ENCODE measurements at places on chromosomes 4 and X.

DNA sequence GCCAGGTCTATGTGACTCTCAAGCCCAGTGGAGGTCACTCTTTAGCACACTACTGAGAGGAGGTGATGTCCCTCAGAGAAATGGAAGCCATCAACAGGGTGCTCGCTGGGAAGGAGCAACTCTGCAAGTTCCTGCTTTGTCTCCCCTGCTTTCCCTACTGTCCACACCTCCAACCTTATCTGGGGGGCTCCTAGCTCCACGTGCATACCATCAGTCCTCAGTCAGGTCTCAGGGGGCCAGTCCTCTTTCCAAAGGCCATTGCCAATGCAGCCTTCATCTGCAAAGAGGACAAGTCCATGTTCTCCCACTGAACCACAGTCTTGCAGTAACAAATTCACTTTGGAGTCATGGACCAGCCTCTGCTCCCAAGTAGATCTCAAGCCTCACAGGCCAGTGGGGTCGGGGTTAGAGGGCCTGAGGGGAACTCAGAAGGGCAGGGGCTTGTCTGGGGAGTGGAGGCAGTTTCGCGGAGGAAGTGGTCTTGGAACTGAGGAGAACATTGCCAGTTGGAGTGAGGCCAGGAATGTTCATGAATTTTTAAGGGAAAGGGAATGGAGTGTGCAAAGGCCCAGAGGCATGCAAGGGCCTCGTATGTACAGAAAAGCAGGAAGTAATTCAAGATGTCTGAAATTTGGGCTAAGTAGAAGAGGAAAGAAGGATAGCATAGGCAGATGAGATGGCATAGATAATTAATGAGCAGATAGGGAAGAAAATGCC is 8.9 kb downstream of the RTL5 start:
- DNase-seq: no peak

DNA sequence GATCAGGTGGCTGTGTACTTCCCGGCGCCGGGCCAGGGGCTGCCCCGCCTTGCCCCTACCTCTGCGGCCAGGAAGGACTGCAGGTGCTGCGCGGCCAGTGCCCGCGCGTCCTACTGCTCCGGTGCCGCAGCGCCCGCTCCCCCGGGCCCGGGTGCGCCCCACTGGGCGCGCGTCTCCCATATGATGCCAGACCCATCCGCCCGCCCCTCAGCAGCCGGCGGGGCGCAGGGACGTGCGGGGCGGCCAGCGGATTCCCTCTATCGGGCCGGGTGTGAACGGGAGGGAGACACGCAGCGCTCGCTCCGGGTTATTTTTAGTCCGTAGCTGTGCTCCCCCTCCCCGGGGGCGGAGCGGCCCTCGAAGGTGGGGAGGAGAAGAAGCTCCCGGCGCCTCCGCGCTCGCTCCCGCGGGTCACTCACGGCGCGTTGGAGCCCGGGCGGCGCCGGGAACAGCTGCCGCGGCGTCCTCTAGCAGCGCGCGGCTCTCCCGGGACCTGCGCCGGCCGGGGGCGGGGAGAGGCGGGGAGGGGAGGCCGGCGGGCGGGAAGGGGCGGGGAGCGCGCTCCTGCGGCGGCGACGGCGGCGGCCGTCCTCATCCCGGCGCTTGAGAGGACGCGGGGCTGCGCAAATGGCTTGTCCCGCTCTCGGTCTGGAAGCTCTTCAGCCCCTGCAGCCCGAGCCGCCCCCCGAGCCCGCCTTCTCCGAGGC is 103.6 kb downstream of the UCHL1 start:
- DNase-seq: no peak

GRCh38 chr4:80694171-80694570 is 336.3 kb upstream of the BMP3 start:
- DNase-seq: no peak

GRCh38 chrX:63754136-63754859 is 30.7 kb downstream of the ARHGEF9 start:
- peak; percentile 54 for DNase-seq

GRCh38 chr4:172716291-172716690 is 452.3 kb upstream of the GALNT7 start:
- DNase-seq: no peak

GRCh38 chr4:173539986-173540385 is 10.0 kb upstream of the HAND2 start:
- no peak for DNase-seq

DNA sequence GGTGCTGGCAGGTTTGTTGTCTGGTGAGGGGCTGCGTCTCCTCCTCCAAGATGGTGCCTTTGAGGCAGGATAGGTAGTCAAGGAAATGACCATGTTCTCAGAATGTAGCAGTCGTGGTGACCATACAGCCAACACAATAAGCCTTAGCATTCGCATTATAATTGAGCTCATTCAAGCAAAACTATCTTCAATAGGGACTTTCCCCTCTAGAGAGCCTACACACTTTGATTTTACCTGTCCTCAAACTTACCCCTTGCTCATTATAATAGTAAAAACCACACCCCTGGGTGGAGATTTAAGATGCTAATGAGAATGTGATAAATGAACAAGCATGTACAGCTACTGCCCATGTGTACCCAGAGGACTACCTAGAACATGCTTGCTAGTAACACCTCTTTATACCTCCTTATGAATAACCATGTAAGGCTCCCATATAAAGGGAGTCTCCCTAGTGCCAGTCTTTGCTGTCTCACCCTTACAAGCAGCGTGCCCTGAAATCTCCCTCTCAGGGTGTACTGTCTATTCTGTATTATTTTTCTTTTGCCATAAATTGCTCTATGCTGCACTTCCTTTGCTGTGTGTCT is 48.2 kb downstream of the FGFBP1 start:
- DNase-seq: no peak

DNA sequence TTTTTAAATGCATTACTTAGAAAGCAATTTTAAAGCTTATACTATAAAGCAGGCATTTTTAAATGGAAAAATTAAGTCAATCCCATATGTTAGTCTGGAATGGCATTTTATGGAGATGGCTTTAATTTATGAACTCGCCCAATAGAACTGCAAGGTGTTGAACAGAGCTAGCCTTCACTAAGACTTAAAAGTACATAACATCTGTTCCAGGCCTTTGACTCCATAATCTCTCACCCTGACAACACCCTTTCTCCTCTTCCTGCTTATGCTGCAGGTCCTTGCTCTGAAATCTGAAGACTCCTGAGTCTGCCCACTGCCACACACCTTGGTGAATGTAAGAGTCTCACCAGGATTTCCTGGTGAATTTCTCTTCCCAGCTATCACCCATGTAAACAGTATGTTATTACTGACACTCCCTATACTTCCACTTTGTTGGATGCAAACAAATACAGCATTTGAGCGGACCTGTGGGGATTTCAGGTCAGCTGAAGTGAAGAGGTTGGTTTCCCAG is 17.7 kb upstream of the SLC39A8 start:
- DNase-seq: no peak

GRCh38 chr4:52989865-52990264 is 127.7 kb downstream of the RASL11B start:
- DNase-seq: no peak

- DNase-seq: no peak
These were observed 24.0 kb downstream of the ARSJ start for GRCh38 chr4:113955411-113955810.

DNA sequence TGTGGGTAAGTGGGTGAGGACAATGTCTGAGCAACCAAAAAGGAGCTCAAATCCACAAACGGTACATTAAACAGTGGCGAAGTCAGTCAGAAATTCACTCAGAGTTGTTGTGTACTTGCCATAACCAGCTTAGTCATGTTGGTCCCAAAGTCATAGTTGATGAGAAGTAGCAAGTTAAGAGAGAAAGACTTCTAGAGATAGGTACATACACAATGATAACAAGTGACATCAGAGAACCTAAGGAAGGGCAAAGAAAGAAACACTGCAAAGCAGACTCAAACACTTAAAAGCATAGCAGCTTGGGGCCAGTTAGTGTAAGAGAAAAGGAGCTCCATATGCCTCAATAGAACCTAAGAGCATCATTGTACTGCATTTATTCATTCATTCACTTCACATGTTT is 30.2 kb downstream of the DYNLT3 start:
- no peak for DNase-seq

DNA sequence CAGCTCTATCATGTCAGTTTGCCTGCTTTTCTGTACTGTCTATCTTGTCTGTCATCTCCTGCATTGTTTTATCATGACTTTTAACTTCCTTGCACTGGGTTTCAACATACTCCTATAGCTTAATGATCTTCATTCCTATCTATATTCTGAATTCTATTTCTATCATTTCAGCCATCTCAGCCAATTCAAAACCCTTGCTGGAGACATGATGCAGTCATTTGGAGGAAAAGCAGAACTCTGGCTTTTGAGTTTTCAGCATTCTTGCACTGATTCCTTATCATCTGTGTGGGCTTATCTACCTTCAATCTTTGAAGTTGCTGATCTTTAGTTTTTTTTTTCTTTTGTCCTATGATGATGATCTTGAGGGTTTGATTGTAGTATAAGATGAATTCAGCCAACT is 493.8 kb upstream of the GALNT7 start:
- DNase-seq: no peak

DNA sequence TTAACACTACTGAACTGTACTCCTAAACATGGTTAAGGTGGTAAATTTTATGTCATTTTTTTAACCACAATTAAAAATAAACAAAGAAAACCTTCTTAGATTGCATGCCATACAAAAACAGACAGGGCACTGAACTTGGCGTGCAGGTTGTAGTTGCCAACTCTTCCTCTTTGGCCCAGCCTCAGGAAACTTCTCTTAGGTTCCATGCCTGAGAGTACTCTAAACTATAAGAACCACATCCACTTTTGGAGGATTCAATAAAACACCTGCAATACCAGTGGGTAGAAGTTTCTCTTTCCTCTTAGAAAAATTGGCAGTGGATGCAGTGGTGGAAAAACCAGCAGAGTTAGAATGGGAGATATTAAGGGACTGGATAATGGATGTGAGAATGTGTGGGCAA is 103.4 kb downstream of the LUZP4 start:
- DNase-seq: no peak

DNA sequence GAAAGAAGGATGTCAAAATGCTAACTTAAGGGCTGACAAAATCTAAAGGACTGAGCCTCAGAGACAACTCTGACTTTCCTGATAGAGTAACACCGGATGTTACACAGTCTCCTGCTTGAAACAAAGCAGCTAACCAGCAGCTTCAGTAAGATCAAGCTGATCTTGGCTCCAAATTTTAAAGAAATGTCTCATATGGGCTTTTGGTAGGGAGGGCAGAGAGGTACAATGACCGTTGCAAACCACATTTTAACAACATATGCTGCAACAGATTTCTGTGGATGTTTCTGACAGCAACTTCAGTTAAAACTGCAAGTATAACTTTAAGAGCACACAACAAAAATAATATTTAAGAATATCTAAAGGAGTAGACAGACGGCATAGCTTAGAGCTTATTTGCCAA is 9.1 kb downstream of the RPGR start:
- DNase-seq: no peak

GRCh38 chr4:169128902-169129301 is 118.8 kb upstream of the CBR4 start:
- no peak for DNase-seq

DNA sequence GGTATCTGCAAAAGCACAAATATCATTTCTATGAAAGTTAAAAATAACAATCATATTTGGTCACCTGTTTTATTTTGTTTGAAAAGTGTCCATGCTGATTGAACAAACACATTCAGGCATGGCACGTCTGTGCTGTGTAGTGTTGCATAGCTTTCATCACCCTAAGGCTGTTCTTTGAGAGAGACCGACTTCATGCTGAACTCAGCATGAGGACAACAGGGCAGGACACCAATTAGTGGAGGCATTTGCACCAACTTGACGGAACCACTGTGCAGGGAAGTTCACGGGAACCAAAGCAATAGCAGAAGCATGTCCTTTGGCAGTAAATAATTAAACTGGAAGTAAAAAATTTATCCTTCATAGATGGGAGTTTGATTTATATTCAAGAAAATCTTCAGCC is 158.4 kb upstream of the SLC7A11 start:
- DNase-seq: no peak

GRCh38 chr4:169418846-169419245 is 148.1 kb upstream of the SH3RF1 start:
- DNase-seq: no peak

DNA sequence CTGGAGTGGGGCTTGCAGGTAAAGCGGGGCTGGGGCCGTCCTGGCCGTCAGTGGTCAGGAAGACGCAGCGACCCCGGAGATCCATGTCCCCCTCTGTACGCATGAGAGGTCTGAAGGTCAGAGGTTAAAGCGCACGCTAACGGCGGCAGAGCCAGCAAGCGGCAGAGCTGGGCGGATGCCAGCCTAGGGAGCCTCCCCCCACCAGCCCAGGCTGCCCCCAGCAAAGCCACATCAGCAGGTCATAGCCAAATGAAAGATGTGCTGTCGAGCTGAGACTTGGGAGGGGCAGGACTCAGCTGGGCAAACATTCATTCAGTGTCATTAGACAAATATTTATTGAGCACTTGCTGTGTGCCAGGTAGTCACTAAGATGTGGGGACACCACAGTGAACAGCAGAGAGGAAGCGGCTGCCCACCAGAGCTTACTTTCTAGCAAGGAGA is 593 bp upstream of the JAKMIP1 start:
- DNase-seq: no peak

GRCh38 chr4:183729069-183729406 is 69.9 kb downstream of the TRAPPC11 start:
- no peak for DNase-seq

- DNase-seq: no peak
These were observed 176.2 kb upstream of the LNX1 start for GRCh38 chr4:53767482-53767881.

GRCh38 chrX:129510331-129510730 is 13.0 kb downstream of the SMARCA1 start:
- DNase-seq: no peak

DNA sequence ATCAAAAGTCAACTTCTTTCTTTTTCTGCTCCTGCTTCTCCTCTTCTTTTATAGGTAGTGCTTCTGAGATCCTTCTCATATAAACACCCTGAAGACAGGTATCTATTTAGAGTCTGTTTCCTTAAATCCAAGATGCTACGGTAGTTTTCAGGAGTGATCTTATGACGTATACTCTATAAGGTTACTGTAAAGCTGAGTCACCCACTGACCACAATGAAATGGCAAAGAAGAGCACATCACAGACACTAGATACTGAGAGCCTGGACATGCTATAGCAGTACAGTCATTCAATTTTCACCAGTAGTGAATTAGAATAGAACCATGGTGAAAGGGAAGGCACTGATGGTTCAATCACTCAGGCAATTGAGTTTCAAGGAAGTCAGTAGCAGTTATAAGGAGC is 412.5 kb downstream of the ADAM29 start:
- DNase-seq: no peak

DNA sequence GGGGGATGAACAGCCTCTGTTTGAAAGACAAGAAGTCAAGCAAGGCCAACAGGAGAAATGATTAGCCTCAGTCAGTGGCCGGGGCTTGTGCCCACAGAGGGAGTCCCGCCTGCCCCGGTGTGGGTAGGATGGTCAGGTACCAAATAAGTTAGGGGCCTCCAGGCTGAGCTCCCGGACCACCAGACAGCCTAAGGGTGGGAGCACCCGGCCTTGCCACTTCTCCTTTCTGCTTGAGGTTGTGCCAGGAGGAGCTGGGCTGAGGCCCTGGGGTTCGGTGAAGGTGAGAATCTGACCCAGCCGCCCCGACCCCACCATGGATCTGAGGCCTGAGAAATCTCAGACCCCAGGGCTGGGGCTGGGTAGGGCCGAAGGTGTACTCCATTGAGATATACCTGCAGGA is 48.8 kb downstream of the EFNB1 start:
- no peak for DNase-seq

- no peak for DNase-seq
These were observed 23.3 kb downstream of the MTHFD2L start for GRCh38 chr4:74181219-74181618.
